ENCODE measurements at places on chromosomes 6 and 20.

DNA sequence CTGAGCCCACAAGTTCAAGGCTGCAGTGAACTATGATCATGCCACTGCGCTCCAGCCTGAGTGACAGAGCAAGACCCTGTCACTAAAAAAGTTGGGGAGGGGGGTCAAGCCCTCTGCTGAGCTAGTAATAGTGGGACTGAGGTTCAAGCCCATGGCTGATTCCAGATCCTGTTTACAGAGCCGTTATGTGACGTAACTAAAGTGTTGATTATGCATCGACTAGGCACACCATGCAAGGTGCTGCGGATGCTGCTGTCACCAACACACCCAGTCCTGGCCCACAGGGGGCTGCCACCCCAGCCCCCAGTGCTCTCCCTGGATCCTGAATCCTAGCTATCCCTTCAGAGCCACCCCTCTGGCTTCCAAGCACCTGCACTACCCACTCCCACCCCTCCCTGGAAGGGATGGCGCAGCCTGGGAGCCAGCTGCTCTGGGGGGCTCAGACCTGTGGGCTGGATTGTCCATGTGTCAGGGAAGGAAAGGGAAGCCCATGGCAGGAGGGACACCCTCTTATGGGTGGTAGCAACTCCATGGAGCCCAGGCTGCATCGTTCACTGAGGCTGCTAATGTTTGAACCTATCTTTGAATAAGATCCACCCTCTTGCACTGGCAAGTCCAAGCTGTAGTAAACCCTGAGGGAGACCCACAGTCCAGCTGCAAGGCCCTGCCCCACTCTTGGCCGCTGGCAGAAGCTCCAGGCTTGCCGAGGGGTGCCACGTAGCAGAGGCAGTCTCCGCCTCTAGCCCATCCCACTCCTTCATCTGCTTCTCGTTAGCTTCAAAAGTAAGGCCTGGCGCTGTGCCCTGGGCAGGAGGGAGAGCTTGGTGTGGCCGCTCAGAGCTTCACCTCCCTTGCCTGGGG is 95.0 kb downstream of the SNX5 start:
- DNase-seq, result no peak

- no peak for DNase-seq
These were observed 191.0 kb downstream of the IBTK start for GRCh38 chr6:82056567-82056966.

DNA sequence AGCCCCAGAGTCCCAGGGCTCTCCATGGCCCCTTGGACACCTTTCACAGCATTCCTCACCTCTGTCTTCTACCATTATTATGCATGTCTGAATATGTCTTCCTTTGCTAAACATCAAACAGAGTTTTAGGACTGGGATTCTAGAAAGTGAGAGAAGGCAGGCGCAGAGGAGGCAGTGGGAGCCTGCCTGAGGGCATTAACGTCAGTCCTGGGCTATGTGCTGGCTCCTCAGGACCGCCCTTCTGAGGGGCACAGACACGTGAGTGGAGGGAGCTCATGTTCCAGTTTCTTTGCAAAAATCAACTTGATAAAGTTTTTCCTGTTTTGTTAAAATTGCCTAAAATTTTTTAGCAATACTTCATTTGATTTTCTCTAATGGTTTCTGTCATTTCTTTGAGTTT is 38.0 kb downstream of the C6orf15 start:
- DNase-seq, result no peak

- no peak for DNase-seq
These were observed 1.1 kb upstream of the MAS1L start for GRCh38 chr6:29488874-29489273.

DNA sequence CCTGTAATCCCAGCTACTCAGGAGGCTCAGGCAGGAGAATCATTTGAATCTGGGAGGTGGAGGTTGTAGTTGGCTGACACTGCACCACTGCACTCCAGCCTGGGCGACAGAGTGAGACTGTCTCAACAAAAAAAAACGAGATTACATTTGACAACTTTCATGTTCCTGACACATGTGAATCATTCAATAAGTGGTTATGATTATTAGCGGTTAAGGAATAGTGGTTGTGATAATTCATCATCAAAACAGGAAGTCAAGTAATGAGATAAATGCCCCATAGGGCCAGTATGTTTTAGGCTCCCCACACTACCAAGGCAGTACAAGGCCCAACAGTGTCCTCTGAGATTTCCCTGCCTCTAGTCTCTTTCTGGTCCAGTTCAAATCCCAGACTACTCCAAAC is 2.5 kb downstream of the HDDC2 start:
- no peak for DNase-seq

DNA sequence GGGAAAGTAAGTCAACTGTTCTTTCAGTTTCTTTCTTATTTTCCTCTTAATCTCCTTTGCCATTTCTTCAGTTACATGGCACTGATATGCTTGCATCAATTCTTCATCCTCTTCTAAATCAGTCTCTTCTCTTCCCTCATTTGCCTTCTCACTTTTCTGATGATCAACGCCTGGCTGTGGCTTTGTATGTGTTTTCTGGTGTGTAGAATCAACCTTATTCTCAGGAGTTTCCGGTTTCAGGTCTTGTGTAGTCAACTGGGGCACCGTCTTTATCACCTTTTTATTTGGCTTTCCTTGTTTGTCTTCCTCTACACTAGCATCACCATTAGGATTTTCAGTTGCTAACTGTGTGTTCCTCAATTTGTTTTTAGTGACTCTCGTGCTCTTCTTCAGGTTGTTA is 31.6 kb downstream of the AHI1 start:
- DNase-seq, result no peak

DNA sequence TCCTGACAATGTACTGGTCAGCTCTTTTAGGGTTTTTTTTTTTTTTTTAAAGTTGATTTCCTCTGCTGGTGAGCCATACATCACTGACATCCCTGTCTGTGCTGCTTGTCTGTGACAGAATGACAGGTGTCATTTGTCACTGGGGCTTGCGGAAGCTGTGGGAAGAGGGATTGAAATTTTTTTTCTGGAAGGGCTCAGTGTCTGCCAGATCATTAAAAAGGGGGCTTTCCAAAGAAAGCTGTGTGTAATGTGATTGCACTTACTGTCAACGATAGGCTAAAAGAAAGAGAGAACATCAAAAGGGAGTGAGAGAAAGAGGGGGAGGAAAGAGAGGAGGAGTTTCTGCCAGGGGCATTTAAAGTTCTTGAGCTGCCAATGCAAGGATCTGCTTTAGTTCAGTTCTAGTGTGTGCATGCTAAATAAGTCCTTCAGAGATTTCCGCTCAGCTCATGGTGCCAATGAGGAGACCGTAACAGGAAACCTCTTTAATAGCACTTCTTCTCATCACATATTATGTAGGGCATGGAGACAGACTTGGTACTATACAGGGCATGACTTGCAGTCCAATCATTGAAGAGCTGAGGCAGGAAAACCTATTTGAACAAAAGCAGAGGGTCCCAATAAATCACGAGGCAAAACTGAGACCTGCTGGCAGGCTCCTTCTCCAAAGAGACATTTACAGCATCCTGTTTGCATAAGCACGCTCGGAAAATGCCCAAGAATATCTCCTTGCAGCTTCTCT is 177.2 kb downstream of the TSHZ2 start:
- DNase-seq, result no peak

- DNase-seq, result no peak
These were observed 40.4 kb upstream of the RAB22A start for GRCh38 chr20:58268936-58269619.

DNA sequence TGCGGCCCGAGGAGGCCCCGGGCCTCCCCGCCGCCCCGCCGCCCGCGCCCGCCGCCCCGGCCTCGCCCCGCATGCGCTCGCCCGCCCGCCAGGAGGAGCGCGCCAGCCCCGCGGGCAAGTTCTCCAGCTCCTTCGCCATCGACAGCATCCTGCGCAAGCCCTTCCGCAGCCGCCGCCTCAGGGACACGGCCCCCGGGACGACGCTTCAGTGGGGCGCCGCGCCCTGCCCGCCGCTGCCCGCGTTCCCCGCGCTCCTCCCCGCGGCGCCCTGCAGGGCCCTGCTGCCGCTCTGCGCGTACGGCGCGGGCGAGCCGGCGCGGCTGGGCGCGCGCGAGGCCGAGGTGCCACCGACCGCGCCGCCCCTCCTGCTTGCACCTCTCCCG is 1.5 kb downstream of the FOXQ1 start:
- no peak for DNase-seq

DNA sequence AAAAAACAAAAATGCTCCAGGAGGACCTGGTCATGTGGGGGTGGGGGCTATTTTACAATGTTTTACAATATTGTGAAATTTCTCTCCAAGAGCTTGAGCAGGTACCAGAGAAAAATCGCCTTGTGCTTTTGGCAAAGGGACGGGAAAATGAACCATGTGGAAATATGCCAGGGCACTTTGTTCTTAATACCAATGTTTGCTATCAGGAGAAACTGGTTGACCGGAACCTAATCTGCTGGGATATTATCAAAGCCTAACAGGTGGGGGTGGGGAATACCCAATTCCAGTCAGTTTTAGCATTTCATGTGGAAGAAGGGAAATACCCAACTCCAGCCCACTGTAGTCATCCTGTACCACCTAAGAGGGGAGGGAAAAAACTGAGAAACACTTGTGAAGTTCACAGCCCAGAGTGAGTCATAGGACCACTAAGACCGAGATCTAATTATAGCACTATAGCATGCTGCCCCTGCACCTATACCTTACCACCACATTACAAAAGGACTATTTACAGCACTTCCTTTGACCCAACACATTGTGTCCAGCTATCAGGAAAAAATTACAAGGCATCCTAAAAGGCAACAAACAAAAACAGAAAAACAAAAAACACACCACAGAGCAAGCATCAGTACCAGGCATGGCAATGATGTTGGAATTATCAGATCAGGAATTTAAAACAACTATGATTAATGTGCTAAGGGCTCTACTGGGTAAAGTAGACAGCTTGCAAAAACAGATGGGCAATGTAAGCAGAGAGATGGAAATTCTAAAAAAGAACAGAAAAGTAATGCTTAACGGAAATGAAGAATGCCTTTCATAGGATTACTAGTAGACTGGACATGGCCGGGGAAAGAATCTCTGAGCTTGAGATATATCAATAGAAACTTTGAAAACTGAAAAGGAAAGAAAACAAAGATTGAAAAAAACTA is 84.1 kb upstream of the POPDC3 start:
- no peak for DNase-seq

DNA sequence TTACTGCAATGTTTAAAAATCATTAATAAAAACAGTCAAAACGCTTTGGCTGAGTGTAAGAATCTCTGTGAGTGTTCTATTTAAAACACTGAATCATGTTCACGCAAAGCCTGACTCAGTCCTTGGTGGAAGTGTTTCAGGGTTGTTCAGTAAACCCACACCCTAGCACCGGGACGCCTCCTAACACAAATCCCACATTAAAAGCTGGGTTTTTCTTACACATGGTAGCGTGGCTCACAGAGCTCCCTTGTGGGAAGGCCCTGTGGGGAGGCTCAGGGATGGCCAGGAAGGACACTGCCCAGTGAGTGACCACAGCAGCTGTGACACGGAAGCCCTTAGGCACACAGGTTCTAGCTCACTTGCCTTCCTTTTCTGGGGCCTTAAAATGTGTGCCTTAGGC is 80.2 kb downstream of the GMPR start:
- DNase-seq, result no peak

- DNase-seq, result no peak
These were observed 97.1 kb upstream of the PTPN1 start for GRCh38 chr20:50413088-50413500.

- no peak for DNase-seq
These were observed 143.0 kb downstream of the B3GAT2 start for GRCh38 chr6:70813885-70814284.

DNA sequence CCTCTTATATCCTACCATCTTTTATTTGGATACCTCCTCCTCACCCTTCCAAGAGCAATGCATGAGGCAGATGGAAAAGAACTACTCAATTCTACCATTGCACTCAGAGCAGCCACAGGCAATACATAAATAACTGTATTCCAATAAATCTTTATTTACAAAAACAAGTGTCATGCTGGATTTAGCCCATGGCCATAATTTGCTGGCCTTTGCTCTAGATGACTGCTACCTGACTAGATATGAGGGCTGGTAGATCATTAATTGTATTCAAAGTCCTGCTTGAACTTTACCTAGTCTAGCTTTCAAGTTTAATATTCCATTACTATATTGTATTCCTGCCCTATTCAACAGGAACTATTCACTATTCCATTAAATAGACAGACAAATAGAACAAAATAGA is 37.1 kb downstream of the AFG1L start:
- no peak for DNase-seq

GRCh38 chr20:16761305-16761829 is 13.2 kb downstream of the OTOR start:
- DNase-seq, result no peak

GRCh38 chr6:150333585-150333941 is 35.2 kb upstream of the IYD start:
- DNase-seq, result no peak

Data from stimulated activated CD8-positive, alpha-beta memory T cell treated with anti-CD3 and anti-CD28 coated beads, Interleukin-2, amount 100 ng/mL, for 1 hour (primary cell).